ENCODE measurements at places on chromosomes 4 and X.

- no peak for DNase-seq
These were observed 47.8 kb downstream of the SLIT2 start for GRCh38 chr4:20299515-20299914.

- DNase-seq = no peak
These were observed 22.7 kb downstream of the SMPX start for GRCh38 chrX:21735038-21735767.

DNA sequence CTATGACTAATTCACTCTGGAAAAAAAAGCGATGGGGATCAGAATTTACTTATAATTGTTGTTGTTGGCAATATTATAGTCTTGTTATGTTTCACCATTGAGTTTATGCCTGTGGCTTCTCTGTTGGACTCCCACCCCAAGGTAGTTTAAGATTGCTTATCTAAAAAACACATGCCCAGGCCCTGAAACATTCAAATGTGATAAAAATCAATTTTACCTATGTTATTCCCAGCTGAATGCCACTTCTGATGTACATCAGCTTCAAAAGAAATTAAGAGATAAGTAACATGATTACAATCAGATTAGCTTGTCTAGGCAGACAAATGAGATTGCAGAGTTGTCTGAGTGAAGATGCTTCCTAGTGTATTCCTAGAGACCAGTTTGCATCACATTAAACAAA lies 484.7 kb downstream of the PCDH7 start:
- no peak for DNase-seq

- DNase-seq = no peak
These were observed 193.0 kb upstream of the PPP3CA start for GRCh38 chr4:101540336-101540735.

GRCh38 chrX:115582616-115583495 lies 21.9 kb downstream of the PLS3 start:
- DNase-seq = no peak

GRCh38 chr4:166386491-166387360 lies 513.7 kb downstream of the TLL1 start:
- DNase-seq = no peak

DNA sequence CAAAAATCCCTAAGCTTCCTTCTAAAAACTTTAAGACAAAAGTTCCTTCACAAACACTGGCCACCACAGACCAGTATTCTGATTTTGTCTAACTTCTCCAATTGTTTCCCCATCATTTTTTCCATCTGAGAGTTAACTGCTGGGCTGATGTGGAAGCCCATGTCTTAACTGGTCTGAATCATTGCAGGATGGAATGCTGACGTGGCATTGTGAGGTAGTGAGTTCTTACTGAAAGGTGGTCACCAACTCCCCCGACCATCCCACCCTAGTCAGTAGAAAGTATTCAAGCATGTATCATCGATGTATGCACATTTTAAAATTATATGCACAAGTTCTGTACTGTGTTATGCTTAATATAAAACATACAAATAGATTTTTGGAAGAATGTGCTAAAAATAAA lies 99.1 kb upstream of the SMIM10 start:
- DNase-seq = no peak

DNA sequence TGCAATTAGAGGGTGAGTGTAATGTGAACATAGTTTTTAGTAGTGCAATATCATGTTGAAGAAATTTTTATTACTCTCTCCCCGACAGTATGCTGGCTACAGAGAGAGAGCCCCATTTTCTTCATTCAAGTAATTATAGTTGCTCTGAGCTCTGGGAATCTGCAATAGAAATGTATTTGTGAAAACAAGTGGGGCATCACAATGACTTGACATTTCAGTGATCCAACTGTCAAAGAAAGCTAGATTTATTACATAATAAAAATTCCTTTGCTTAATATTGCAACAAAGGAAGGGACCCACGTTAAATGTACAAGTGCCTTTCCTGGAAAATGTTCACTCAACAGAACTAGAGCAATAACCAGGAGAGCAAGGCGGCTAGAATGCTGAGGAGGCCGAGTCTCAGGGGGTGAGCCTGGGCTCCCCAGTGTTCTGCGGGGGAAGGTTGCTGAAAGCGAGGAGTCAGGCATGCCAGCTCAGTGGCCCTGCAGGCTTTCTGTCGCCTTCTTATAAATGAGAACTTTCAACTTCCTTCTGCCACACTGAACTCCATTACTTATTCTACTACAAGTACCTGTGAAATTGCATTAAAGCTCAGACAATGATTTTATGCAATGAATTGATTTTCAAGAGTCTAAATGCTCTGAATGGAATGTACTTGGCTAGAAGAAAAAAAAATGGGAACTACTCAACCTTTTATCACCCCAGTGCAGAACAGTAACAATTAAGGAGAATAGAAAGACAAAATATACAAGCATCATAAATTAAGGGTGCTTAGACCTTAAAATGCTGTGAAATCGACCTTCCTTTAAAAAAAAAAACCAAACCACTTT lies 476.4 kb downstream of the AFF2 start:
- no peak for DNase-seq

- no peak for DNase-seq
These were observed 756.9 kb downstream of the FAT4 start for GRCh38 chr4:126071346-126072333.

- no peak for DNase-seq
These were observed at the start of gene MAOA for GRCh38 chrX:43656005-43656494. TSS of gene MAOA (plus strand) at chrX:43656299. CDS start at chrX:43656342, 43 bp downstream.

DNA sequence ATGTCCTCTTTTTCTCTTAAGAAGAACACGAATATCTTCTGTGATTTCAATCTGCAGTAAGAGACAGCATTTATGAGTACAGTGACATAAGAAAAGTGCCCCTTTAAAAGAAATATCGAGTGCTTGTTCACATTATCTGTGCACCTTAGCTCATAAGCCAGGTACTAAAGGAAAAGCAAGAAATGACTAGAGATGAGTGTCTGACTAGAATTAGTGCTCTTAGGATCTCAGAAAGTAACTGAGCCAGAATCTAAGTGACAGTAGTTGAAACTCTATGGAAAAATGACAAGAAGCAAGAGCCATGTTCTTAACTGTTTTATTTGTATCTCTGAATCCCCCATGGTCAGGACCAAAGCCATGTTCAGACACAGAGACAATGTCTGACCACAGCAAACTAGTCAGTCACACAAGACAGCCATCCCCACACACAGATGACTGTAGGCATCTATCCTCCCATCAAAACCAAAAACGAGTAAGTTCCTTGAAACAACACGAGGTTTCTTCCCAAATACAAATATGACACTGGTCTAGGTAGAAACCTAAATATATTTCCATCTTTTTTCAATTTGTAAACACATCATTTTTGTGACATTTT lies 36.8 kb downstream of the ACSL4 start:
- DNase-seq = no peak

- no peak for DNase-seq
These were observed 253.7 kb downstream of the CENPC start for GRCh38 chr4:67291644-67292043.

DNA sequence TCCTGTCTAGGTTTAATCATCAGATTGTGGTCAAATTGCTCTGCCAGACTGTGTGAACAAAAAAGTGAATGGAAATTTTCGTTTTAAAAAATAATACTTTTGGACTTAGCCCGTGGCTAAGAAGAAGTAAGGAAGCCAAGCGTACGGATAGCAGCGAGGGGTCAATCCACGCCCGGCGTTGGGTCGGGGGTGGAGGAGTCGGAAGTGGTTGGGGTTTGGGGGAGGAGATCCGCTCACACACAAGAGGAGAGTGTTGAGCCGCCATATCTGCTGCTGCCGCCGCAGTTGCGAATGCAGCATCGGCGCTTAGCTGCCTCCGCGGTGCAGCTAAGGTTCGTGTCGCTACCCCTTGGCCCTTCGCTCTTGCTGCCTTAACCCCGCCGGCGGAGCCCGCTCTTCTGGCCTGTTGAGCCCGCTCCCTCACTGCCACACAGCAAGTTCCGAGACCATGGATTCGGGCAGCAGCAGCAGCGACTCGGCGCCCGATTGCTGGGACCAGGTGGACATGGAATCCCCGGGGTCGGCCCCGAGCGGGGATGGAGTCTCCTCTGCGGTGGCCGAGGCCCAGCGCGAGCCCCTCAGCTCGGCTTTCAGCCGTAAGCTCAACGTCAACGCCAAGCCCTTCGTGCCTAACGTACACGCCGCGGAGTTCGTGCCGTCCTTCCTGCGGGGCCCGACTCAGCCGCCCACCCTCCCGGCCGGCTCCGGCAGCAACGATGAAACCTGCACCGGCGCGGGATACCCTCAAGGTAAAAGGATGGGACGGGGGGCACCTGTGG lies at the start of gene GSPT2:
GSPT2 (plus strand) TSS at position 264 of the 779 bp plus-strand sequence; CDS start at position 449, 185 bp downstream.
- peak; percentile 55 for DNase-seq
